NCI-H2107 (cell line): ENCODE measurements at places on chromosomes 2 and 18.

DNA sequence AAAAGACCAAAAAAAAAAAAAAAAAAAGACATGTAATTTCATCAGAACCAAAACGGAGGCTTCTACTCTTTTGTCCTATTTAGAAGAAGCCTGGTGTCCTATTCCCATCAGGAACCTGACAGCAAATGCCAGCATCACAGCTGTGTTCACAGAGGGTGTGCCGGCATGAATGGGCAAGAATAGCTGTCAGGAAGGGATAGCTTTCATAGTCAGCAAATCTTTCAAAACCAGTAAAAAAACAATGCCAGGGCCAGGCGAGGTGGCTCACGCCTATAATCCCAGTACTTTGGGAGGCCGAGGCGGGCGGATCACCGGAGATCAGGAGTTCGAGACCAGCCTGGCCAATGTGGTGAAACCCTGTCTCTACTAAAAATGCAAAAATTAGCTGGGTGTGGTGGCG lies 231.8 kb upstream of the PXDN start:
- no peak for DNase-seq

GRCh38 chr2:164535280-164536025 lies 85.8 kb downstream of the GRB14 start:
- no peak for DNase-seq

DNA sequence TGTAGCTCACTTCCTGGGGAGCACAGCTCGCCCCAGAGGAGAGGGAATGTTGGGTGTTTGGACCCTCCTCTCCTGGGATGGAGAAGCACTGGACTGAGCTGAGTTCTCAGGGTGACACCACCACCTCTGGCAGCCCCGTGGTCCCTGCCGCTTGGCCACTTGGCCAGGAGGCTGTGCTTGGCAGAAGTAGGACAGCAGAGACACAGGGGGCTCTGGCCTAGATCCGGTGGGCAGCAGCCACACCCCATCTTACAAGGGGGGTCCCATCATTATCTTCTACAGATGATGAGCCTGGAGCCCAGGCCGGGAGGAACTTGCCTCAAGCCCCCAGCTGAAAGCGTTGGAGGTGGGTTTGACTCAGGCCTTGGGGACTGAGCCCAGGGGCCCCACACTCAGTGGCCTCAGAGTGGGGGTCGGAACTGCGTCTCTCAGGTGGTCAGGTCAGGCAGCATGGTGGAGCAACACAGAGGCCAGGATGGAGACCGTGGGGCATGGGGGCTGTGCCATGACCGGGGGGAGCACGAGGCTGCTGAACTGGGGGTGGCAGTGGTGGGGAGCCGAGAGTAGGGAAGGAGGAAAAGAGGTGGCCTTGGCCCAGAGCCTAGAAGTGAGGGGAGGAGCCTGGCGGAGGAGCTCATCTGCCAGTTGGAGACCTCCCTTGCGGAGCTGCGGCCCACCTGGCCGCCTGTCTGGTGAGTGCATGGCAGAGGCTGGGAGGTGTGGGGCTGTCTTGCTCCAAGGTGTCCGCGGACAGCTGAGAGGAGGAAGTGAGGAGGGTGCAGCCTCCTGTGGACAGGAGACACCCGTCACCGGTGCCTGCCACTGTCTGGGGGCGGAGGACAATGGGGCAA lies 63.6 kb upstream of the HDAC4 start:
- no peak for DNase-seq

GRCh38 chr2:156867201-156867600 lies 390.3 kb upstream of the GALNT5 start:
- no peak for DNase-seq

DNA sequence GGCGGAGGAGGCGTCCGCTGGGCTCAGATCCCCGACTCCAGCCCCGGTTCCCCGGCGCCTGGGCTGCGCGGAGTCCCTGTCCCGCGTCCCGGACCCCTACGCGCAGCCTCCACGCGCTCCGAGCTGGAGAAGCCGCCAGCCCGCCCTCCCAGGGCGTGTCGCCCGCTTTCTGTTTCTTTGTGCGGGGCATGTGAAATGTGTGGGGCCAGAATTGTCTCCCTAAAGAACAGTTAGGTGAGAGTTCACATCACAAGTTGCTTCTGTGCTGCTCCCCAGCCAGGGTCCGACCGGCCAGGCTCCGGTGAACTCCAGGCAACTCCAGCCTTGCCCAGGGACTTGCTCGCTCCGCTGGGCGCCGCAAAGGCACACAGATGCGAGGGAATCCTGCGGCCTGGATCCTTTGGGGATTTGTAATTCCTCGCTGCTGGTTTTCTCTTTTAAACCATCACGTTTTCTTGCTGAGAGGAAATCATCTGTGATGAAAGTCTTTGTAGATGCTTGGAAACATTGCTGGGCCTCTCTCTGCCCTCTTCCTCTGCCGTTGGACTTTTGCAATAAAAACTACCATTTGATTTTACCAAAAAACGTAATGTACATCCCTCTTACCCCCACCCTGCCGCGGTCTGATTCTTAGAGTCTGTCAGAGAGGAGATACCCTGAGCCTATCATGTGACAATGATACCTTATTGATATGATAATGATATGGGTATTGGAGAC lies 631 bp downstream of the GYPC start:
- DNase-seq, result no peak

DNA sequence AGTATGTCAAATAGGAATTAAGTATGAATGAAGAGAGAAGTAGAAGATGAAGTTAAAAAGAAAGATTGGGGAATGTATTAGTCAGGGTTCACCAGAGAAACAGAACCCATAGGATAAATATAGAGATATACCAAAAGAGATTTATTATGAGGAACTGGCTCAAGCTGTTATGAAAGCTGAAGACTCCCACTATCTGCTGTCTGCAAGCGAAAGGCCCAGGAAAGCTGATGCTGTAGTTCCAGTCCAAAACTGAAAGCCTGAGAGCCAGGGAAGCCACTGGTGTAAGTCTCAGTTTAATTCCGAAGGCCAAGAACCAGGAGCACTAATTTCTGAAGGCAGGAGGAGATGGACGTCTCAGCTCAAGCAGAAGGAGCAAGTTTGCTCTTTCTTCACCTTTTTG lies 200.9 kb upstream of the FN1 start:
- DNase-seq, result no peak

GRCh38 chr2:85089585-85089984 lies 43.6 kb upstream of the TCF7L1 start:
- no peak for DNase-seq

DNA sequence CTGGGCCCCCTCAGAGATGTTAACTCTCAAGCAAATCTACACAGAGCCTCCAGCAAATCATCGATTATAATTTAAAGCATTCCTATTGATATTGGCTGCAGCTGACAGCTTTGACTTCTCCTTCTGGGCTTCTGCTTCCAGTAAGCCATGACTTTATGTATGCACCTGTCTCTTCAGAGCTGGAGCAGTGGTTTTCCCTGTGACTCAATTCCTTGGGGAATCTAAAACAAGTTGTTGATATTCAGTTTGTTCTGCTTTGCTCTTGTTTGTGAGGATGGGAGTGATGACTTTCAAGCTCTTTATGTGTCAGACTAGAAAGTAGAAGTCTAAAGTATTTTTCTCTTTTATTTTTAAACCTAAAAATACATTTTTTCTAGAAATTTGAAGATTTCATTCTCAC lies 45.1 kb upstream of the TNP1 start:
- no peak for DNase-seq

GRCh38 chr2:212314680-212315079 lies 223.9 kb downstream of the ERBB4 start:
- DNase-seq, result no peak

DNA sequence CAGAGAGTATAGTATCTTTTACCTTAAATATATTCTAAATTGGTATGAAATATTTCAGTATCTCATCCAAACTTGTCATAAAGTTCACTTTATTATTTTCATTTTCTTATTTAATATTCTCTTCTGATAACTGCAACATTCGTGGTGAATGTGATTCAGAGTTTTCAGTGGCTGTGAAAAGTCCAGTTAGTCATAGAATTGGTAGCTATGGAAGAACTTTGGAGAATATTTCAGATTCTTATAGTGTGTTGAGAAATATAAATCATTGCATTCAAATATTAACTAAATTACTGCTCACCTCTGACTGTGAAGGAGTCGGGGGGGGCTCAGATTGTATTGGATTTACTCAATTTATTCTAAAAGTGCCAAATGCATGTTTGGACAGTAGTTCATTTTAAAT lies 178.6 kb upstream of the VWC2L start:
- no peak for DNase-seq

- no peak for DNase-seq
These were observed 247.9 kb downstream of the TSN start for GRCh38 chr2:122003196-122003940.

- no peak for DNase-seq
These were observed 1.1 kb downstream of the PDIA6 start for GRCh38 chr2:10811517-10811916.

- no peak for DNase-seq
These were observed 48.3 kb downstream of the TRIB2 start for GRCh38 chr2:12764849-12765605.

DNA sequence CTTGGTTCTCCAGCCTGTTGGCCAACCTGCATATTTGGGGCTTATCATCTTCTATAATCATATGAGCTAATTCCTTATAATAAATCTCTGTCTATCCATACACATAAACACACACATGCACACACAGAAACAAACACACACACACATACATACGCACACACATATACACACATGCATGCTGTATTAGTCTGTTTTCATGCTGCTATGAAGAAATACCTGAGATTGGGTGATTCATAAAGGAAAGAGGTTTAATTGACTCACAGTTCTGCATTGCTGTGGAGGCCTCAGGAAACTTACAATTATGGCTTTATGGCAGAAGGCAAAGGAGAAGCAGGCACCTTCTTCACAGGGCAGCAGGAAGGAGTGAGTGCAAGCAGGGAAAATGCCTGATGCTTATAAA lies 707.4 kb upstream of the CDH2 start:
- DNase-seq, result no peak

DNA sequence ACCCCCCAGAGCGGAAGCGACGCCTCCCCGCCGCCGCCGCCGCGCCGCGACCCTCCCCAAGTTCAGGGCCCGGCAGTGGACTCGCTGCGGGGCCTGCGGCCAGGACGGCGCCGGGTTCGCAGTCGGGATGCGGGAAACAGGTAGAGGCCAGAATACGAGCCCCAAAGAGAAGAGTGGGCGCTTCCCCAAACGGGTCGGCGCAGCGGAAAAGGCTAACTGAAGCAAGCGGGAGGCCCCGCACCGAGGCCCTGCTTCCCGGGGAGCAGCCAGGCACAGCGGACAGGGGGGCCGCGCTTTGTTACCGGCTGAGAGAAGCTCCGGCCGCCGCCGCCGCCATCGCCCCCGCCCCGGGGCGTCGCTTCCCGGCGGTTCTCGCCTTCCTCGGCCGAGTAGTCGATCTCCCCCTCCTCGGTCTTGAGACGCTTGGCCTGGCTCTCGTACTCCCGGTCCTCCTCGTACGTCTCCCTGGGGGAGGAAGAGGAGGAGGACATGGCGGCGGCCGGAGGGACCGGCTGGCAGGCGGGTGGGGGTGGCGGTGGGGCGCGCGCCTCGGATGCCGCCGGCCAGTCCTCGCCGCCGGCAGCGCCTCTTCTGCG lies 494 bp downstream of the HNRNPLL start:
- DNase-seq, result no peak

DNA sequence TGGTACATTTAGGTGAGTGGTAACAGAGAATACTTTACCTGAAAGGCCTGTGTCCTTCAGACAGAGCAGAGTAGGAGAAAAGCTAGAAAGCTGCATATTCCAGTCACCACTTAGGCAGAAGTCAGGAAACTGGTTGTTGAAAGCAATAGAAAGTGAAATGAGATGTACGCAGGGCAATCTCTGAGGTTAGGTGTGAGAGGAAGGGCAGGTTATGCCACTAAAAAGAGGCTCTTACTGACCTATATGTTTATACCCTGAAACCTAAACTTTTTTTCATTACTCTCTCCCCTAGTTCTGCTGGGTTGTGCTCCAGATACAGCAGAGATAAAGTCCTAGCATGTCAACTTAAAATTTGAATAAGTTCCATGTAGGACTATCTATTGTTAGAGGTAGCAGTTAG lies 93.5 kb downstream of the COX7A2L start:
- no peak for DNase-seq

DNA sequence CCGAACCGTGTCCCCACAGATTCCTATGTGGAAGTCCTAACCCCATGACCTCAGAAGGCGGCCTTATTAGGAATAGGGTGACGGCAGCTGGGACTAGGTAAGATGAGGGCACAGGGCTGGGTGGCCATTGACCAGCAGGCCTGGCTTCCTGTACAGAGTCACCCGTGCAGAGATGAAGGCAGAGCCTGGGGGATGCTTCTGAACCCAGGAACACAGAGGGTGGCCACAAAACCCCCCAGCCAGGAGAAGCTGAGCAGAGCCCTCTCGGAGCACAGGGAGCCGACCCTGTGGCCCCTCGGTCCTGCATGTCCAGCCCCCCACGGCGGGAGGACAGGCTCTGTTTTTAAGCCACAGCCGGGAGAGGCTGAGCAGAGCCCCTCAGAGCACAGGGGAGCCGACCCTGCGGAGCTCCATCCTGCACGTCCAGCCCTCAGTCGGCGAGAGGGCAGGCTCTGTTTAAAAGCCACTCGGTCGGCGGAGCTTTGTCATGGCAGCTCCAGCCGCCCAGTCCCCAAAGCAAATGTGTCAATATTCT lies 2.7 kb downstream of the PDCD1 start:
- DNase-seq, result no peak

DNA sequence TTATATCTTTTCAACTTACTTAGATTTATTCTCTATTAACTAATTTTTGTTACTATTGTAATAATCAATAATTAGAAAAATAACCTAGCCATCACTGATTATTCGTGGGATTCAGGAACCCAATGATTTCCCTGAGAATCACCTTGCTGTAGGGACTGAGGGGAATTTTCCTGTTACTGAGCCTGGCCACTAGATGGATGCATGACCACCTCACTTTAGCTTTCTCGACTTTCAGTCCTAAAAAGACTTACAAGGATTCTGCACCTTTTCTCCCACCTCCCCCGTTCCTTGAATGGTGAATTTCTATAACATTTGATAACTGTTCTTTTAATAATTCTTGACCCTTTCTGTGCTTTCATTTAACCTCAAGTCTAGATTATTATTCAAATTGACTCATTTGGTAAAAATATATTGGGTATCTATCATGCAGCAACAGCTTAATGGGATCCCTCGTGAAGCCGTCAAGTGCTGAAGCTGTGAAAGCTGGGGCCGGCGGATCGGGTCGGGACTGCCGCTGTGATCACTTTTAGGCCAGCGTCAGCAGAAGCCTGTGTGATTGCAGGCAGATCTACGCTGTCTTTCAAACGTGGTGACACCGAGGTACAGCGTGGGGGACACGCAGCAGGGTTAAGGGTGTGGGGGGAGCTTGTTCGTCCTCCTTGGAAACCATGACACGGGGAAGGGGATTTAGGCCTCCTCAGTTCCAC lies 38.8 kb upstream of the TMEM18 start:
- no peak for DNase-seq

- peak; percentile 49 for DNase-seq
These were observed 189.5 kb downstream of the TFCP2L1 start for GRCh38 chr2:121095257-121096080.
